RPMI7951 (cell line): ENCODE measurements at places on chromosomes 11 and 22. TPM values are rescaled to one million over a fixed set of nuclear protein-coding genes. Genes with fewer than 3 reads are reported as not detected.

The KIAA0930 gene
- total RNA-seq: 24.0 and 29.2 TPM in 2 replicates

GRCh38 chr22:20887375-20887774 is 28.6 kb downstream of the SNAP29 start:
- DNase-seq: peak; percentile 93

DNA sequence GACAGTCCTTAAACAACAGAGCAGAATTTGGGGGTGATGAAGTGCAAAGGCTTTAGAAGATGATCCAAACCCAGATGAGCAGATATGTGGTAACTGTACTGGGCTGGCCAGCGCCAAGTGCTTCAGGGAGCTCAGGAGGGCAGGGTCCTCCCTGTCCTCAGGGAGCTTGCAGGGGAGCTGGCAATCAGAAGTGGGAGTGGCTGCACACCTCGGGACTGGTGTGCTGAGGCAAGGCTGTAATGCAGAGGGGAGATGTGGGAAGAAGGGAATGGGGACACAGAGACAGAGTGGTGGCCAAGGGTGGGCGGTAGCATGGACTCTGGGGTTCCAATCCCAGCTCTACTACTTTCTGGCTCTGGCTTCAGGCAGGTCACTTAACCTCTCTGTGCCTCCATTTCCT is 235.6 kb upstream of the NCAM1 start:
- no peak for DNase-seq

The CPT1B gene
- 4.8 and 5.0 TPM in 2 replicates for total RNA-seq

DNA sequence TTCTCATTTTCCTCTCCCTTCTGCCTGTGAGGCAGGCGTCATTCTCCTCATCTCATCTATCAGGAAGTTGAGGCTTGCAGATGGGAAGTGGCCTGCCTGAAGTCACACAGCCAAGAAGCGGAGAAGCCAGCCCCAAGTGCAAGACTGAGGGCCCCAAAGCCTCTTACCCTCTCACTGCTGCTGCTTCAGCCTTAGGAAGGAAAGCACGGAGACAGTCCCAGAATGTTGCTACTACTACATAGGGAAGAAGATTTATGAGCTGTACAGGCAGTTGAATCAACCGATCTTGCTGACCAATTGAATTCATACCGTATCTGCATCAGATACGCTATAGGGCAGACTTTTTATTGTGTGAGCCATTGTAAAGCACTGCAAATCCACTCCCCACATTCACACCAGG is 89.0 kb downstream of the CWC15 start:
- no peak for DNase-seq

DNA sequence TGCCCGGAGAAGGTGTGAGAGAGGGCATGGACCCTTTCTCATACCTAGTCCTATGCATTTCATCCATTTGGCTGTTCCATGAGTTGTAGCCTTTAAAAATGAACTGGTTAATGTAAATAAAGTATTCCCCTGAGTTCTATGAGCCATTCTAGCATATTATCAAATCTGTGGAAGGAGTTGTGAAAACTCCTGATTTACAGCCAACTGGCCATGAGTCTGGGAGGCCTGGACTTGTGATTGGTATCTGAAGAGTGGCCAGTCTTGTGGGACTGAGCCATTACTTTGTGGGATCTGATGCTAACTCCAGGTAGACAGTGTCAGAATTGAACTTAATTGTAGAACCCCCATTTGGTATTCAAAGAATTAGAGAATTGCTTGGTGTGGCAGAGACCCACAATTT is 48.4 kb downstream of the FAM118A start:
- DNase-seq: no peak

DNA sequence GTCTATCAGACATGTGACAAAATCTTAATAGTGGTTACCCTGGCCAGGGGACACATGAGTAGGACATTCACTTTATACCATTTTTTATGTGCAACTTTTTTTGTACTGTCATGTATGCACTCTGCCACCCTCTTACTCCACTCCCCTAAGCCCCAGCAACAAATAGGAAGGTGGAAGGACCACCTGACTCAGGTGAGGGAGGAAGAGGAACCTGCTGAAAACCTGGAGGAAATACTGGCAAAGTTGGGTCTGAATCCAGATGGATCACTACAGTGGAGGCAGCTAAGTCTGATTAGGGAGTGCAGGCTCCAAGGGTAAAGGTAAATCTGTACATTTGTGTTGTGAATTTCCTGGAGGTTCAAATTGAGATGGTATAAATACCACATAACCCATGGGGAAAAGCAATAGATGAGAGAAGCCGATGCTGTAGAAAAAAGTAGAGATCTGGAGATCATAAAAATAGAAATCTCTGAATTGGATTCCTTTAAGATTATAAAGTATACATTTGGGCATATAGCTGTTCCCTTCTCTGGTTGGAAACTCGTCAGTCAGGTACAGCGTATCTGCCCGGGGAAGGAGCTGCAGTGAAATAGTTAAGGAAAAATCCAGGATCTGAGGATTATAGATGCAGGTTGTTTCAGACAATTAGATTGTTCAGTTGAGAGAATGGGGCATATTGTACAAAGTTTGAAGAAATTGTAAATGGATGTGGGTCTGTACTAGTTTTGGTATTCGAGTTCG is 52.2 kb upstream of the OR9Q1 start:
- DNase-seq: no peak

- no peak for DNase-seq
Observed at GRCh38 chr11:128535468-128536457, 51.6 kb downstream of the ETS1 start.

DNA sequence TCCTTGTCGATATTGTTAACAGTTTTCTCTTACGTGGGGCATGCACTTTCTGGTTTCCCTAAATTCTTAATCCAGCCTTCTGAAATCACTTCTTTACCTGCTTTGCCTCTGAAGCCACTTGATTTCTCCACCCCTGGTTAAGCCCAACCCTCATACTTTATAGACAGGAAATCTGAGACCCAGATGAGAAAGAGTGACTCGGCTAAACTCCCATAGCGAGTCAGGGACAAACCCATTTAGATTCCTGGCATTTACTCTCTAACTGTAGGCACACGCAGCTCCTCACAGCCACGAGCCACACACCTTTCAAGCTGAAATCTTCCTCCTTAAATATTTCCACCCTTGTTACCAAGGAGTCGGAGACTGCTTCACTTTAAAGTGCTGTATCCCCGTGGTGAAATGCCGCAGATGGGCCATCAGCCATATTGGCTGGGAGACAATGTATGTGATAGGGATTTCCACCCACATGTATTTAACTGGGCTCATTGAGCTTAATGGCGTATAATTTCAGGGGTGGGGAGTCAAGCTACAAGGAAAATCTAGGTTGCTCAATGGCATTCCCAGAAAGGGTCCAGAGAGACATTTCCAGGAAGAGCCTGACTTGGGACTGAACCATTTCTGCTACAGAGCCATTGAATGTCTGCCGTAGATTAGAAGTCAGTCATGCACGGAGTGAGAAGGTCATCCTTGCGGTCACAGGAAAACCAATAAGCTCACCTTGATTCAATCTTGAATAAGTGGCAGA is 49.9 kb upstream of the GRK3 start:
- DNase-seq: no peak

The MB gene
- total RNA-seq: 1.3 and 2.3 TPM in 2 replicates

GRCh38 chr11:60939855-60940254 is 12.1 kb downstream of the SLC15A3 start:
- DNase-seq: no peak

The DNAJB13 gene
- 0.12 and 1.2 TPM in 2 replicates for total RNA-seq

The SHISAL1 gene
- total RNA-seq: 1.6 and 2.1 TPM in 2 replicates

DNA sequence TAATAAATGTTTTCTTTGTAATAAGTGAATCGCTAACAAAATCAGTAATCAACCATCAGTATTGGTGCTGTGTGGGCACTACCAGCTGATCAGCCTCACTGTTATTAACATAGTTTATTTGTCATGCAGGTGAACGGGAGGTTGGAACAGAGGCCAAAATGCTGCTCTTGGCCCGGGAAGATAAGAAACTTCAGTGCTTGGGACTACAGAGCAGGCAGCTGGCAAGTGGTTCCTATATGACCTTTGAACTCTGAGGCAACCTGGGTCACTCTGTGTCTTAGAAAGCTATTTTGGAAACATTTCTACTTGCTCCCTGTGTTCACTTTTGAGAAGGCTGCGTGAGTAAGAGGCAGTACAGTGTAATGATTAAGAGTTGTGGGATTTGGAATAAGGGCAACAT is 36.5 kb upstream of the DNAJB13 start:
- DNase-seq: no peak

DNA sequence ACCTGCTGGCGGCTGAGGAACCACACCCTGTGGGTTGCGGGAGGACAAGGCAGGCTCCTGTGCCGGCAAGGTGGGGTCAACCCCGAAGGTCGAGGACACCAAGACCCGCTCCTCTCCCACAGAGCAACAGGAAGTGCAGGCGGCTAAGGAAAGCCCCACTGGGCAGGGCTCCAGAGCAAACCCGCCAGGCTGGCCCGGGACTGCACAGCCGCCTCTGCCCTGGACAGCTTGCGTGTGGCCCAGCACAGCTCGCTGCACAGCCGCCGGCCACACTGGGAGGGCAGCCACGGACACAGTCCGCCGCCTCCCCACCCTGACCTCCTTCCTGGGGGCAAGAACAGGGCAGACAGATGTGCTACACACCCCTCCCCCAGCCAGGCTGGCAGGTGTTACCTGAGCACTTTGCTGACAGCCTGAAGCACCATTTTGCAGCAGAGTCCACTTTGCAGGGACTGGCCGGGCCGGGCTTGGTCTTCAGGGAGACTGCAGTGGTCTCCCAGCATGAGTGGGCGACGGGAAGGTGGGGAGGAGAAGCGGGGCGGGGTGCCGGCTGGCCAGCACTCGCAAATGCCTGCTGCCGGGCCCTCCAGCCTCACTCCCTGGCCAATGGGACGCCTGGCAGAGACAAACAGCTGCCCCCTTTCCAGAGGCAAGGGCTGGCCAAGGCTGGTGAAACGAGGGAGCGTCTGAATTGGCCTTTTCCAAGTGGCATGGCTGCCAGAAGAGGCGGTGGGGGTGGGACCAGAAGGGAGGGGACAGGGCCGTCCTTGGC is at the start of gene MOB2:
TSS of gene MOB2 (minus strand) at position 726 of the 772 bp plus-strand sequence. CDS start at position 503, 223 bp downstream.
- no peak for DNase-seq

- DNase-seq: no peak
Observed at GRCh38 chr11:41497974-41498373, 38.5 kb upstream of the LRRC4C start.

- DNase-seq: no peak
Observed at GRCh38 chr11:56916587-56916986, 72.1 kb upstream of the OR5AK2 start.

The SART1 gene
- 39.4 and 58.1 TPM in 2 replicates for total RNA-seq

DNA sequence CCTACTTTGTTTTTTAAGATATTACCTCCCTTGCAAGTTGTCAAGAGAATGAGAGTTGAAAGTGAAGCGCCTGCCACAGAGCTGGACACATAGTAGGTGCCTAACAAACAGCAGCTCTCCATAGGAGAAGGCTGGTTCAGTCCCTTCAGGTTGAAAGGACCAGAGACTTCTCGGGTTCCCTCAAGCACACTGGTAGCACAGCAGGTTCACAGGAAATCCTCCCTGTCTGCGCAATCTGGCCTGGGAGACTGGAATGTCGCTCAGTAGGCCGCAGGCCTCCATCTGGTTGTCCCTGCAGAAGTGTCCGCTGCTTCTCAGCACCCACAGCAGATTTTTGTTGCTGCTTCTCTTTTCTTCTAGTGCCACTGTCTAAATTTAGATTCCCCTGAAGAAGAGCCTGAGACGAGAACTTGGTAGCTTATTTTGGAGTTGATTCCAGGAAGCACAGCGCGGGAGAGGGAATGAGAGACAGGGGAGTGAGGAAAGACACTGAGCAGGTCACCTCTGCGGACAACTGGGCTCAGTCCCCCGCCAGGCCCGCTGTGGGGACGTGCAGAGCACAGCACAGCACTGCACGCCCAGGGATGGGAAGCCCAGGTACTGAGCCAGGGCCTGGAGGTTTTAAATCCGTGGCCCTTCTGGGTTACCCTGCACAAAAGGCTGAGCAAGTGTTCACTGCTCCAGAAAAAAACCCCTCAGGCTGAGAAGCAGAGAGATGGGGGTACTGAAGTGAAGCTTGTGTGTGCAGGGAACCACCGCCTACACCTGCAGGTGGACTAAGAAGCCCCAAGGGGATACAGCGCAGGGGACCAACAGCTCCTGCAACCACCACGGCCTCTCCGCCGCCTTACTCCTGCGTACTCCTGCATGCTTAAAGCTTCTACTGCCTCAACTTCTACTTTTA is 31.6 kb downstream of the RBX1 start:
- no peak for DNase-seq

GRCh38 chr22:36337365-36338130 is 50.2 kb downstream of the MYH9 start:
- DNase-seq: no peak

The FTH1 gene
- 726 and 869 TPM in 2 replicates for total RNA-seq

The MS4A8 gene
- total RNA-seq: not detected in 2 replicates

DNA sequence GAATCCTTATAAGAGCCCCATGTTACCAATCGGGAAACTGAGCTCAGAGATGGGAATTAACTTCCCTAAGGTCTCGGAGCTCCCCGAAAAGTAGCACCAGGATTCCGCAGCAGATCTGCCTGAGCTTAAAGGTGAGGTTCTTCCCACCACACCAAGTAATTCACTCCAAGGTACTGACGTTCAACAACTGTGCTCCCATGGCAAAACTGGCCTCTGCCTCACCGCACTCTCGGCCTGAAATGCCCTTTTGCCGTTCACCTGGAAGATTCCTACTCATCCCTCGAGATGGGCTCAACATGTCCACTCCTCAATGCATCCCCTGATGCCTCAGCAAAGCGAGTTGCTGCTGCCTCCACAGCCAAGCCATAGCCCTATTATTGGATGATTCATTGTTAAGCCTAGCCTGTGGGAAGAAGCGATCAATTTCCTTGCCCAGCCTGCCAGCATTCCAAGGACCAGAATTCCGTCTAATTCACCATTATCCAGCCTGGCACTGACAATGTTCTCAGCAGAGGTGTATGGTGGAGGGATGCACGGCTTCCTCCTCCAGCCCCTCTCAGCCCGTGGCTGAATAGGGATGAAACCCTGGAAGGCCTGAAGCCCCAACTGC is 4.2 kb downstream of the PLAAT3 start:
- no peak for DNase-seq

The SYT13 gene
- 0.10 and 0.72 TPM in 2 replicates for total RNA-seq
